ENCODE measurements at places on chromosomes 3 and 15.

GRCh38 chr15:31461911-31462480, 135.4 kb downstream of the KLF13 start:
- no peak for DNase-seq

DNA sequence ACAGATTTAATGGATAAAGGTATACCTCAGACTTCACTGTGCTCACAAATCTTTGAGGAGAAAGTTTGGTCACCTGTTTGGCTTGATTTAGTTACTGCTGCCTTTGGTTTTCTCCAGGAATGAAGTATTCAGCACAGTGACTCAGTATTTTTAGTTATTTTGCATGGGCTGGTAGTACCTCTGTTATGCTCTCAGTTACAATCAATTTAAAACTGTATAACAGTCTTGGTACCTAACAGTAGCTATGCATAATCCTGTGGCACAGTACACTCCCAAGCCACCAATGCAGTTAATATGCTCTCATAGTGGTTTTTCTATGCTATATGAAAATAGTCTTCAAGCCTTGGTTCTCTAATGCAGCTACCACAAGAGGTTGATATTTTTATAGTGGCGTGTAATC, 11.9 kb upstream of the EIF3J start:
- no peak for DNase-seq

- DNase-seq, result no peak
Measured at GRCh38 chr3:188064831-188065493, 89.0 kb upstream of the LPP start.

DNA sequence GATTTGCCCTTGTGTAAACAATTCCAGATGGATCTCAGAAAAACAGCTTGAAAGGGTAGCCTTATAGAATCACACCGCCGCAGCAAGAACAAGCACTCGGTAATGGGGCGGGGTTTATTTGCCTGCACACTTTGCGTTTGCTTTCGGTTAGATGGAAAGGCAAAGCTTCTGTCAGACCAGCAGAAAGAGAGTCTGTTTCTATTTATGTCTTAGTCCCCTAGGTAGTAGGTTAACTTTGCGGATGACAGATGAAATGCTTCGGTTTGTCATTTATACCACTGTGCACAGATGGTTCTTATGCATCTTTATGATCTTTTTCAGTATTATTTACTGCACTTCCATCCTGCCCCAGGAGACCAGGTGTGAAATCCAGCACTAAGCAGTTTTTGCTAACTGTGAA, 62.2 kb downstream of the PYDC2 start:
- no peak for DNase-seq

DNA sequence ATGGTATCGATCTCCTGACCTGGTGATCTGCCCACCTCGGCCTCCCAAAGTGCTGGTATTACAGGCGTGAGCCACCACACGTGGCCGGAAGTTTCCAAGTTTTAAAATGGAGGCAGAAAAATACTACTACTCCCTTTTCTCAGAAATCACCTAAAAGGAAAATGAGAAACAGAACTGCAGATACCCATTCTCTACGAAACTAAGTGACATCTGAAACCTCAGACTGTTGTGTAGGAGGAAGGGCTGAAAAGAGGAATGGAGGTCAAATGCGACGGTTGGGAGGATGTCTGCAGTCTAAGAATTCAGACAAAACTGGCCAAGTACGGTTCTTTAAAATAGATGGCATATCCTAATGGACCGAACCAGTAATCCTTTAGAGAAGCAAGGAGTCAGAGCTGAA, 24.1 kb downstream of the WDR48 start:
- DNase-seq, result no peak

GRCh38 chr3:142053244-142053643, 96.1 kb downstream of the TFDP2 start:
- no peak for DNase-seq

DNA sequence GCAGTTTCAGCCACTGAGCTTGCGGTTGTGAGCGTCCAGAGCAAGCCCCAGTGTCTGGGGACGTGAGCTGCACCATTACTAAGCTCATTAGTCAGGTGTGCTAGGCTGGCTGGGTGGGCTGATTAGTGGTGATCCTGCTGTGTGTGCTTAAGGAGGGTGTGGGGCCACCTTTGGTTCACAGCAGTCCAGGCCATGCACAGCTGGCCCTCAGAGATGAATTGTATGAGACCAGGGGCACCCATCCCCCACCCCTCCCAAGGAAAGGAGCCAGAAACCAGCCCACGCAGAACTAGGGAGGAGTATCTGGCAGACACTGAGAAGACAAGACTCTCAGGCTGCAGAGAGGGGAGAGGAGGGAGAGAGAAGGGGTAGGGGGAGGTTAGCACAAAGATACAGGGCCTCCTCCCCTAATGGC, 3.8 kb downstream of the TYRO3 start:
- DNase-seq, result no peak

DNA sequence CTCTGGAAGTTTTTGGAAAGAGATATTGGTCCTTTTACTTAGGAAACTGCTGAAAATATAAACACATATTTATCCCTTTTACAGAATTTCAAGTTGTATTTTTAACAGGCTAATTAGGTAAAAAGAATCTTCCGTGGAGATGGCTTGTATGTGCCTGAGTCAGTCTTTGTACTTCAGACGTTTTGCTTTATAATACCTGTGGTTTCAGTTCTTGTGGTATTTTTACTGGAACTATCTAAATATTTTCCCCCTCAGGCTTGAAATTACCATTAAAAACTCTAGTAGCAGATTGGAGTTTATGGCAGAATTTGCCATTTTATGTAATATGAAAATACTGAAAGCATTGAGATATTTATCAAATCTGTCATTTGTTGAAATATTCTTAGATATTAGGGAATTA, 151.6 kb upstream of the CGNL1 start:
- DNase-seq, result no peak

- no peak for DNase-seq
Measured at GRCh38 chr3:167874671-167875372, 139.3 kb downstream of the SERPINI1 start.

- DNase-seq, result no peak
Measured at GRCh38 chr15:100060276-100060926, 281.4 kb downstream of the ADAMTS17 start.

- DNase-seq, result no peak
Measured at GRCh38 chr3:145118303-145118702, 1042.7 kb downstream of the PLOD2 start.

DNA sequence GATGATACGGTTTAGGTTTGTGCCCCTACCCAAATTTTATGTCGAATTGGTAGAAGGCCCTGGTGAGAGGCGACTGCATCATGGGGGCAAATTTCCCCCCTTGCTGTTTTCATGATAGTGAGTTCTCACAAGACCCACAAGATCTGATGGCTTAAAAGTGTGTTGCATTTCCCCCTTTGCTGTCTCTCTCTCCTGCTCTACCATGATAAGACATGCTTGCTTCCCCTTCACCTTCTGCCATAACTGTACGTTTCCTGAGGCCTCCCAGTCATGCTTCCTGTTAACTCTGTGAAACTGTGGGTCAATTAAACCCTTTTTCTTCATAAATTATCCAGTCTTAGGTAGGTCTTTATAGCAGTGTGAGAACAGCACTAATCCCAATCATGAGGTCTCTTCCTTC, 381.2 kb downstream of the RSL24D1 start:
- DNase-seq, result no peak

DNA sequence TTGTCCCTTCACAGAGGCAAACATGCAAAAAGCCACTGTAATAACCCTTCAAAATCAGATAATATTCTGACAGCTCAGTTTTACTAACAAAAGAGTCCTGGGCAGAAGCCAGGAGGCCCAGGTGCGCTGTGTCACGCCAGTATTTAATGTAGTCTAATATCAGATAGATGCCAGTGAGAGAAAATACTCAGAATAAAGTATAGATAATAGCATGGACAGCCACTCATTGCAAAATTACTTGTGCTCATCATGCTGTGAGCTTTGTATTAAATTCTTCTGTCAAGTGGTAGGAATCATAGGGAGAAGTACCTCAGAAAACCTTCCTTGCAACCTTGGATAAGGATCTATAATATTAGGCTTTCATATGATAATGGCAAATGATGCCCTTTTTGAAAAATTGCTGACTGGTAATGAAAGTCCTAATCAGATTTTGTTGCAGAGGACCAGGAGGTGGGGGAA, 1154.3 kb downstream of the ROBO1 start:
- no peak for DNase-seq

GRCh38 chr3:90062016-90062415, 954.6 kb downstream of the EPHA3 start:
- DNase-seq, result no peak

DNA sequence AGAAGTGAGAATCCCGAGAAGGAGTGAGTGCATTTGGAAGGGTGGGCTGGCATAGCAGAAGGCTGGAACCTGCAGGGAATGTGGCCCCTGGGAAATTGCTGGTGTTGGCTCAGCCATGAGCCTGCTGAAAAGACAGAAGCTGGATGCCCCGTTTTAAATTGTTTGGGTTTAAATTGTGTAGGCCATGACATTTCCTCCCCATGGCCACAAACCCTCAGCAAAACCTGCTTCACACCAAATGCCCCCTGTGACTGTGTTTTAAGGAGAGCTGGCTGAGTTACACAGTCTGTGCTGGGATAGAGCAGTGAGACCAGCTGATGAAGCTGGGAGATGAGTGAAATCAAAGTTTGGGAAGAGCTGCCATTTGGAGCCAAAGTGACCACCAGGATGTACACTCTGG, 216.3 kb upstream of the RGMA start:
- DNase-seq, result no peak

DNA sequence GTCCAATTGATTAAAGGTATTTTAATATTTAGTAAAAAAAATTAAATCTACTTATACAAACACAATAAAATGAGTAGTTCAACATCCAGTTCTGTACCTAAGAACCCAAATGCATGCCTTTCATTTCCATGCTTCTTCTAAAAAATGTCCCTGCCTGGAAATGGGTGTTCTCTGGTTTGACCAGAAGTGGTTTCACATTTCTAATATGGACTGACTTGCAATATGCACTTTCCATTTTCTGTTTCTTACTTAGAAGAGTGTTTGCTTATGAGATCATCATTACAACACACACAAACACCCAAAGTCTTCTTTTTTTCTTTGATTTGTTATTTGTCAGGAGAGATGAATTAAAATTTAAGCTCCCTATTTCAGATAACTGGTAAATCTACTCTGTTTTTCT, 879.6 kb downstream of the AGBL1 start:
- DNase-seq, result no peak

GRCh38 chr3:143103652-143104051, 15.9 kb upstream of the CHST2 start:
- no peak for DNase-seq

DNA sequence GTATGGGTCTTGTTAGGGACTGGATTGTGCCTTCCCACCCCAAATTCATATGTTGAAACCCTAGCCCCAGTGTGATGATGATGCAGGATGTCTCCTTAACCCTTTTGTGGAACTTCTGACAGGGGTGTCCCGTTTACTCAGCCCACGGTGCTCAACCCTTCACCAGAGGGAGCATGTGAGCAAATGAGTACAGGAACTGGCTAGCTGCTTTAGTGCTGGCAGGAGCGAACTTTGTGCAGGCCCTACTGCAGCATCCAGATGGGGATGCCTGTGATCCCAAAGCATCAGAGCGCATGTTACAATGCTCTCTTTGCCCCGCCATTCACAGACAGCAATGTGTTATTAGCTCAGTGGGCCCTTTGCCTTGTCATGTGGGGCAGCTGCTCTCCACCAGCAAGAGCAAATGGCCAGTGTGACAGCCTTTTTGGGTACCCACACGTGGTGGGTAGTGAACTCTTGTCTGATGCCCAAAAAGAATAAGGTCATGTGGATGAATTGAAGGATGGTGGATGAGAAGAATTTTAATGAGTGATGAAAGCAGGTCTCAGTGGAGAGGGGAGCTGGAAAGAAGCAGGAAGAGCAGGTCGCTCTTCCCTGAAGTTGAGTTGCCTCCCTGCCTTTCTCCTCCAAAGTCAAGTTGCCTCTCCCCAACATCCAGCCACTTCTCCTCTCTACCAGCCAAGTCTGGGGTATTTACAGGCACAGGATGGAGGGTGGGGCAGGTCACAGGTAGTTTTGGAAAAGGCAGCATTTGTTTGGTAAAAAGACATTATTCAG, 63.3 kb upstream of the STRIT1 start:
- DNase-seq, result no peak

DNA sequence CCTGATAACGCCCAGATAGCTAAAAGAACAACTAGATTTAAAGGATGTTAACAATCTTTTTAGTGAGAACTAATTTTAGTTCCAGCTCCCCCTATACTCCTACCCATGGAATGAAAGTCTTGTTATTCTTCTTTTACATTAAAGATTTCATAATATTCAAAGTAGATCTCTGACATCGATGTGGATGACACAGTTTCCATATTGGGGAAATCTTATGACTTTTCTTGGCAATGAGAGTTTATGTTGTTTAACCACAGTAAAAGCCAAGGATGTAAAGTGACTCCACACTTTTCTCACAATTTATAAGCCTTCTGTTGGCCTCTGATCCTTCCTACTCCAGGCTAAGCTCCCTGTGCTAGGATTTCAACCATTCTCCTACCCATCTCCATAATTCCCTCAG, 332.6 kb upstream of the KCNMB2 start:
- no peak for DNase-seq

DNA sequence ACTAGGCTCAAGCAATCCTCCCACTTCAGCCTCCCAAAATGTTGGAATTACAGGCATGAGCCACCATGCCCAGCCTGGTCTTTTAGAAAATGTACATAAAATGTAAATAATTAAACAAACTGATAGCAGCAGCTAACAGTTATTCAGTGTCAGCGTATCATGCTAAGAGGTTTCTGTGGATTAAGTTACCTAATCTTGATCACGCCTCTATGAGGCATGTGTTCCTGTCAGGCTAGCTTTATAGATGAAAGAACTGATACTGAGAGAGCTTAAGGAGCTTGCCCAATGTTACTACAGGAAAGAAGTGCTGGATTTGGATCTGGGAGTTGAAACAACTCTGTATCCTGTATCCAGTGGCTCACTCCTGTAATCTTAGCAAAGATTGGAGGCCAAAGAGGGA, 11.2 kb upstream of the MST1R start:
- DNase-seq, result no peak

- peak; percentile 32 for DNase-seq
Measured at GRCh38 chr15:25738171-25738965, 124.8 kb downstream of the ATP10A start.

DNA sequence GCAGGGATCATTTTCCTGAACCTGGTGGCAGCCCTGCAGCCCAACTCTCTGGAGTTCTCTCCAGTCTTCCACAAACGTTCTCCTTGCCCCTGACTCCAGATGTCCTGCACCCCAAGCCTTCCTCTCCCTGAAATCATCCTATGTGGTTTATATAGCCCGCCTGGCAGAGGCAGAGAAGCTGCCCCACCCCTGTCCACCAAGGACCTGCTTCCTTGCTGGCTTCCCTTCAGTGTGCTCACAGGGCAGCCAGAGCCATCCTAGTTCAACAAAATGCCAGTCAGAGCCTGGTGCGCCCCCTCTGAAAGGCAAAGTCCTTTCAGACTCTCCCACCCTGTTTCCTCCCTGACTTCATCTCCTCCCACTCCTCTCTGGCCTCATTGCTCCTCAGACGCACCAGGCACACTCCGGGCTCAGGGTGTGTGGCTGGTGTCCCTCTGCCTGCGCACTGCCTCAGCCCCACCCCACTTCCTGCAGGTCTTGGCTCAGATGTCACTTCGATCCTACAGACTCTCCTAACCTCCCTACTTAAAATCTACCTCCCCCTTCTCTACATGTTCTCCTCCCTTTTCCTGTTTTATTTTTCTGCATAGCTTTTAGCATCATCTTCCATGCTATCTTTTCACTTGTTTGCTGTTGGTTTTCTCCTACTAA, 5.9 kb downstream of the KBTBD13 start:
- no peak for DNase-seq

GRCh38 chr3:8579096-8579495, 65.5 kb downstream of the SSUH2 start:
- DNase-seq, result no peak

Data from CD4-positive, alpha-beta T cell treated with Interleukin-4 for 1 hour (primary cell).